ENCODE measurements at places on chromosomes 1 and 21. TPM values are rescaled to one million over a fixed set of nuclear protein-coding genes. Genes with fewer than 3 reads are reported as not detected.

DNA sequence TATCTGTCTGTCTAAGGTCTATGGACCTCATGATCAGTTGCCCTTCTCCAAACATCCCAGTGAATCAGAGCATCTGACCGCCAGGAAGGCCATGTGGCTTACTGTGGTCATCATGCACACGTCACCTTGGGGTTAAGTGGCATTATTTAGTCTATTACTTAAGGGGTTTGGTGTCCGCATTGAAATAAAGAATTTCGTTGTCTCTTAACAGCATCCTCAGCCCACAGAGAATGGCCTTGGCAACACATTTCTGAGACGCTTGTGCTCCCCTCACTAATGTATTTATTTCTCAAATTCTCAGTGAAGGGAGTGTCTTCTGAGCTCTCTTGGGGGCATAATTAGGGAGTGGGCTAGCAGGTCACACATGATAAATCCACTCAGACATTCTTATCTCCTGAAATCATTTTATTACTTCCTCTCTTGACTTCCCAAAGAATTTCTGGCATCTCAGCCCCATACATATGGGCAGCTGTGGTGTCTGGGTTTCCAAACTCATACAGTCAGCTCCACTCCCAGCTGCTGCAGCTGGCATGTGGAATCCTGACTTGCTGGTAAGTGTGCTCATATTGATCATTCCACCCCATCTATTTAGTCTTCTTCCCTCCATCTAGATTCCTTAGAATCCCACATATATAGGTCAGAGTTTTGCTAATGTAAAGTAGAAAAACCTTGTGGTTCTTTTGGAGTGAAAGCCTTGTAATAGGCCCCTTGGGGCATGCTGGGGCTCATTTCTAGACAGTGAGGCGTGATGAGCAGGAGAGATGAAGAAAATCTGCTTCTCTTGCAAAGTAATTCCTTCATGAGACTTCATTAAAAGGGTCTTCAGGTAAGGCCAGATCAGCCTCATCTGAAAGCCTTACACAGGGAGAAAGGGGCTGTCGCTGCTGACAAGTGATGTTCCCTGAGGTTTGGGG is 110.5 kb downstream of the HHAT start:
- no peak for DNase-seq

- no peak for DNase-seq
Observed at GRCh38 chr1:87030740-87031690, 116.6 kb downstream of the HS2ST1 start.

DNA sequence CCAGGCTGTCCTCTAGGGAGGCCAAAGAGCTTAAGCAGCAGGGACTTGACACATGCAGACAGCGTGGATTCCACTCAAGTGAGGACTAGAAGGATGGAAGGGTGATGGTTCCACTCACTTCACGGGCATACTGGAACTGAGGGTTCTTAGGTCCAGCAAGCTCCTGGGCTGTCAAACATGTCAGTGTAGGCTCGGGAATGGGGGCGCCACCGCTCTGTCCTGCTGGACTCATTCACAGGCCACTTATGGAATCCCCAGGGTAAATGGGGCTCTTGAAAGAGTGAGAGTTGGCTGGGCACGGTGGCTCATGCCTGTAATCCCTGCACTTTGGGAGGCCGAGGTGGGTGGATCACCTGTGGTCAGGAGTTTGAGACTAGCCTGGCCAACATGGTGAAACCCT is 27.7 kb upstream of the CSF3R start:
- no peak for DNase-seq

GRCh38 chr1:174221681-174222080 is 62.4 kb downstream of the RABGAP1L start:
- DNase-seq, result no peak

RAP1GAP gene
- 60.6 TPM for total RNA-seq

RASAL2 gene
- 47.5 TPM for total RNA-seq

KRTAP19-3 gene
- total RNA-seq, result not detected
